Daoy (cell line): ENCODE measurements at places on chromosomes 11 and 22.

DNA sequence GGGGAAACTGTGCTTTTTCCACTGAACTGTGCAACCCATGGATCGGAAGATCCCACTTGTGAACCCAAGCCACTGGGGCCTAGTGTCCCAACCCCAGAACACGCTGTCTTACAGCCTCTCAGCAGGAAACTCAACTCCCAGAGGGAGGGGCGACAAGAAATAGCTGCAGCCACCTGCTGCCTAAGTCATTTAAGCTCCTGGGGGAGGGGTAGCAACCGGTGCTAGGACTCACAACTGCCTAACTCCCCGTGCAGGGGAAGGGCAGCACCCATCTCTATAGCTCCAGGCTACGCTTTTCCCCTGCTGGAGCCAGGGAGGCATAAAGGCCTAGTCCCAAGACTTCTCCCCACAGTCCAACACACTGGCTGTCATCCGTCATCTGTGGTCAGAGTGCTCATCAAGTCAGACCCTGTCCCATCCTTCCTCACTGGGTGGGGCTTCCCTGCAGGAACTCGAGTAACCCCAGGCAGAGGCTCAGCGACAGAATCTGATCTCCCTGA is 363.0 kb downstream of the LUZP2 start:
- no peak for DNase-seq

DNA sequence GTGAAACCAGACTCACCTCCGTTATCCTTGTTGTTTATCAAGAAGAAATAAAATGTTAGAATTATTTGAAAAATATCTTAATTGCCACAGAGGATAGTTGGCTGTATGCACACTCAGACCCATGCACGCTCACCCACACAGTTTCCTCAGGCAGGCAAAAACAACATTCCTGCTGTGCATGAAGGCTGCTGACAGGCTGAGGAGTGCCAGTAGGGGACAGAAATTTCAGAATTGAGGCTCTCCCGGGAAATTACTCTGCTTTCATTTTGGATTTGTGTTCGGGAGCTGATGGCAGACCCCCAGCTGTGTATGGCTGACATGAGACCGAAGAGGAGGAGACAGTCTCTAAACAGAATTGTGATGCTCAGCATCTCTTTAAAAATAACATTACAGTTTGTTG is 87.5 kb downstream of the AMOTL1 start:
- no peak for DNase-seq

GRCh38 chr11:13134066-13134465 is 125.0 kb downstream of the RASSF10 start:
- no peak for DNase-seq

- DNase-seq, result no peak
Measured at GRCh38 chr11:69799097-69799496, 20.1 kb downstream of the FGF3 start.

DNA sequence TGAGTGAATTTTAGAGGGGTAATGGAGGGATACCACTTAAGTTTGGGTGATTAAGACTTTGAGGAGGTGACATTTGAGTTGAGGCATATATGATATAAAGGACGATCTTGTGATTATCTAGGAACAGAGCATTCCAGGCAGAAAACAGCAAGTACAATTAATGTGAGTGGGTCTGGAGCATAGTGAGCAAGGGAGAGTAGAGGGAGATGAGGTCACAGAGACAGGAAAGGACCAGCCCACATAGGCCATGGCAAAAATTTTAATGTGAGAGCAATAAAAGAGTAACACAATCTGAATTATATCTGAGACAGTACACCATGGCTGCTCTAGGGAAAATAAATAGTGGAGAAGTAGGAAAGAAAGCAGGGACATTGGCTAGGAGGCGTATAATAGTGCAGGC is 14.5 kb upstream of the HSPA8 start:
- DNase-seq, result no peak

GRCh38 chr11:95711945-95712221 is 77.7 kb downstream of the FAM76B start:
- DNase-seq, result no peak

DNA sequence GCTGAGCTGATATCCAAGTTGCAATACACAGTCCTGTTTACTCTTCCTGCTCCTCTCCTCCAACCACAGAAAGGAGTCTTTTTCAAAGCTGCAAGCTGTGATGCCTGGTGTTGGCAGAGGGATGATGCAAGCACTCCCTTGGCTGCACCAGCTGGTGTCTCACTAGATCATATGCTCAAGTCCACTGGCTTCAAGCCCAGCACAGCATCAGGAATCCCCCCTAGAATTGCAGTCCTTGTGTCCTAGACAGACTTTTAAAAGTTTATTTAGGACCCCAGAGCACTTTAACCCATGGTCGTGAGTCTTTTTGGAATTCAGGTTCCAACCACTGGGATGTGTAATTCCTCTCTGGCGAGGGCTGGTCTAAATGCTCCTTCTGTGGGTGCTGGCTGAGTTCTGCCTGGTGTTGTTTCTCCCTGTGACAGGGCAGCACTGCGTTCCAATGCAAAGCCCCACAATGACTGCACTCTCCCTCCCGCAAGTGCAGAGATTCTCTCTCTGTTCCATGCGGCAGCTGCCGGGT is 1.9 kb upstream of the HEPN1 start:
- DNase-seq, result no peak

DNA sequence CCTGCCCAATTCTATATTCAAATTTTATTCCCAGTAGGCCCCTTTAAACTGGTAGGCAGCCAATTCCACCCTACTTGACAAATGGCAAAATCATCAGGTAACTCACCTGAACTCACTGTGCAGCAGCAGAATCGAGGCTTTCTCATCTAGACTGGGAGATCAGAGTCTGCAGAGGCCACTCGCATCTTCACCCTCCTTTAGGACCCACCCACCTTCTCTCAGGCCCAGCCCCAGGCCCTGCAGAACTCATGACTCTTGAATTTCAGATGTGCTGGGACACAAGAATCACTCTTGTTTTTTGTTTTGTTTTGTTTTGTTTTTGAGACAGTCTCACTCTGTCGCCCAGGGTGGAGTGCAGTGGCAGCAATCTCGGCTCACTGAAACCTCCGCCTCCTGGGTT is 38.8 kb downstream of the MICAL3 start:
- no peak for DNase-seq

- DNase-seq, result no peak
Measured at GRCh38 chr11:104329078-104329665, 165.2 kb upstream of the PDGFD start.

- no peak for DNase-seq
Measured at GRCh38 chr11:61273178-61274078, 21.7 kb downstream of the VWCE start.

DNA sequence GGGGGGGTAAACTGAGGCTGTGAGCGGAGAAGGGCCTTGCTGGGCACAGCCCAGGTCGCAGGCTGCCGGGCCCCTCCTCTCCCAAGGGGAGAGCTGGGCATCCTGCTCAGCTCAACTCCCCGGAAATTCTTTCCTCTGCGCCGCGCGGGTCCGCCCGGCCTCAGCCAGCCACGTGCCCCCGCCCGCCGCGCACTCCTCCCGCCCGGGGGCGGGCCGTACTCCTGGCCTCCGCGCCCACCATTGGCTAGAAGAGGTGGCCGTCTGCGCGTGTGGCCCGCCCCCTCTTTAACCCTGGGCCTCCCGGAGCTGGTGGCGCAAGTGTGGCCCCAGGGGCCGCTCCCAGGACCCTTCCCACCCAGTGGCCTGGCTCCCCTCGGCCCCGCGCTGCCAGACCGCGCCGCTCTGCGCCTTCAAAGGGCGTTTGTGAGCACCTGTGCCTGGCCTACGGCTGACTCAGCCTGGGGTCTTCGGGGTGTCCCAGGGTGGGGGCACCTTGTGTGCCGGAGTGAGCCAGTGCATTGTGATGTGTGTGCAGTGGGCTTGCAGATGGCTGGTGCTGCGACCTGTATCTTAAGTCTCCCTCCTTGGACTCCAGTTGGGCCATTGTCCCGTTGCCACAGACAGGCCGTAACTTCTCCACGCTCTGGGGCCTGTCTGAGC is 2.0 kb downstream of the MRGPRF start:
- peak; percentile 70 for DNase-seq

GRCh38 chr11:79220171-79220570 is 220.7 kb downstream of the TENM4 start:
- DNase-seq, result no peak

- DNase-seq, result no peak
Measured at GRCh38 chr22:29256606-29257325, 11.0 kb downstream of the RHBDD3 start.

DNA sequence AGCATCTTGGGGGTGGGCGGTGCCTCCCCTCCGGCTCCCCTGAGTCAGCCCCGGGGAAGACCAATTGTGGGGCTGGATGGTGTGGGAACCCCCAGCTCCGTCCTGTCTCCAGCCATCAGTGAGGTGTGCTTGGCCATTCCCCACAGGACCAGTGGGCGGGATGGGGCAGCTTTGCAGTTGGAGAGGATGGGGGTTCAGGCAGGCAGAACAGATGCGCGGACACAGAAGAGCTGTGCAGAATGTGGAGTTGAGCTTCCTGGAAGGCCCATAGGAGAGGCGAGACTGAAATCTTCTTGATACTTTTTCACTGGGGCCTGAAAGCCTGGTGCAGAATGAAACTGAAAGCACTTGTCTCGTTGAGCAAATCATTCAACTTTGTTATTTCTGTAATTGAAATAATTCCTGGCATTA is 23.8 kb downstream of the PARVB start:
- DNase-seq, result no peak

GRCh38 chr22:30193031-30193775 is 53.4 kb downstream of the LIF start:
- DNase-seq, result no peak

- DNase-seq, result no peak
Measured at GRCh38 chr11:118744046-118744445, 46.9 kb downstream of the DDX6 start.

DNA sequence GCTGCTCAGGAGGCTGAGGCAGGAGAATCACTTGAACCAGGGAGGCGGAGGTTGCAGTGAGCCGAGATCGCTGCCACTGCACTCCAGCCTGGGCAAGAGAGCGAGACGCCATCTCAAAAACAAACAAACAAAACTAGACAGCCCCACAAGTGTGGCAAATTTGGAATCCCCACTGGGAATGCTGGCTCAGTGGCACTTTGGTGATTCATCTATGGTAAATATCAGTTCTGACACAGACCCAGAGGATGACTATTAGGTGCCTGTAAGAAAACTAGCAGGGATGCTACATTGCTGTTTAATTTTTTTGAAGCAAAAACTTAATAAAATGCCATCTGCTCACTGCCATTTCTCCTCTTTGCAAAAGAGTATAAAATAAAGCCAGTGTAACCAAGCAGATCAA is 107.9 kb downstream of the NAT10 start:
- peak; percentile 54 for DNase-seq

DNA sequence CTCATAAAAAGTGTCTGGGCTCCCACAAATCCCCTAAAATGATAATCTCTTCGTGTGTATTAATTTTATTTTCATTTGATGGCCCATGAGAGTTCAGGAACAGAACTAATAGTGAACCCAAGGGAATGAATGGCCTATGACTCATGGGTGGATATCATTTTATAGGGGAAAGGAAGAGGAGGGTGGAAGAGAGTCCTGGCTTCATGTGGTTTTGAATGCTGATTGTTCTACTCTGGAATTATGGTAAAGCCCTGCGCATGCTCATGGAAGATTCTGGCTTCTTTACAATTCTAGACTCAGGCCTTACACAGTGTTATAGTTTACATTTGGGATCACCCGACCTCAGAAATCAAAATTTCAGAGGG is 35.2 kb downstream of the MAML2 start:
- peak; percentile 88 for DNase-seq

GRCh38 chr11:107263844-107264563 is 193.6 kb downstream of the CWF19L2 start:
- no peak for DNase-seq

DNA sequence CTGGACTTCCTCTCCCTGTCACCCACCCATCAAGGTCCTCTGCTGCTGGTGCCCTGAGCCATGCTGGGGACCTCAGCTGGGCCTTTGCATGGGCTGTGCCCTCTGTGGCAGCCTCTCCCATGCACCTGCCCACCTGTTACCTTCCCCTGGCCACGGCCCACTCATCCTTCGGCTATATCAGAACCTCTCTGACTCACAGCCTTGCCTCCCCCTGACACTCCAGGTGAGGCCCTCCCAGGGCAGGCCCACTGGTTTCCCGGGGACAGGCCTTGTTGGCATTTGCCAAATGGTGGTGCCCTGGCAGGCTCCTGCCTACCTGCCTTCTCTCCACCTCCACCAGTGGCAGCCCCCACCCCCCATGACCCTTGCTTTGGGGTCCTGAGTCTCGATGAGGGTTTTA is 73.7 kb upstream of the PRR5 start:
- no peak for DNase-seq

DNA sequence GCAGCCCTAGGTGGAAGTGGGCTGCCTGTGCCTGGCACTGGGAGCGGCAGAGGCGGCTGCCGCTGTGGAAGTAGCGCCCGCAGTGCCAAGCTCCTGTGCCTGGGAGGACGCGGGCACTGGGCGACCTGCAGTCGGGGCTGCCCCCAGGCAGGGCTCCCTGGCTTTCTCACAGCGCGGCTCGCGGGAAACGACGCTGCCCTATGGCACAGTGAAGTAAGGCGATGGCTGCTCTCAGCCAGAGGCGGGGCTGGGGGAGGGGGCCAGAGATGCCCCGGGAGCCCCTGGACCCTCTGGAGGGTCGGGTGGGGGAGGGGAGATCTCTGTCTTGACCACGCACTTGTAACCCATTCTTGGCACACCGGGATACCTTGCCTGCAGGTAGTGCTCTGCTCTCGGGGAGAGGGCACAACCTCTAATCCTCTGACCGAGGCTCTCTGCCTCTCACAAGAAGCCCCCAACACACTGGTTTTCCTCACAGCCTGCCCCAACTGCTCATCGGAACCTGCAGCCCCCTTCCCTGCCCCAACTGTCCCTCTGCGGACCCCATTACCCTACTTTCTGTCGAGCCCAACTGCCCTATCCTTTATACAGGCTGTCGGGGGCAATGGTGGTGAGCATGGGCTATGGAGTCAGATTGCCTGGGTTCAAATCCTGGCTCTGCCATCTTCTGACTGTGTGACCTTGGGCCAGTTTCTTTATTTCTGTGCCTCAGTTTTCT is 32.2 kb upstream of the TRIM29 start:
- DNase-seq, result no peak

DNA sequence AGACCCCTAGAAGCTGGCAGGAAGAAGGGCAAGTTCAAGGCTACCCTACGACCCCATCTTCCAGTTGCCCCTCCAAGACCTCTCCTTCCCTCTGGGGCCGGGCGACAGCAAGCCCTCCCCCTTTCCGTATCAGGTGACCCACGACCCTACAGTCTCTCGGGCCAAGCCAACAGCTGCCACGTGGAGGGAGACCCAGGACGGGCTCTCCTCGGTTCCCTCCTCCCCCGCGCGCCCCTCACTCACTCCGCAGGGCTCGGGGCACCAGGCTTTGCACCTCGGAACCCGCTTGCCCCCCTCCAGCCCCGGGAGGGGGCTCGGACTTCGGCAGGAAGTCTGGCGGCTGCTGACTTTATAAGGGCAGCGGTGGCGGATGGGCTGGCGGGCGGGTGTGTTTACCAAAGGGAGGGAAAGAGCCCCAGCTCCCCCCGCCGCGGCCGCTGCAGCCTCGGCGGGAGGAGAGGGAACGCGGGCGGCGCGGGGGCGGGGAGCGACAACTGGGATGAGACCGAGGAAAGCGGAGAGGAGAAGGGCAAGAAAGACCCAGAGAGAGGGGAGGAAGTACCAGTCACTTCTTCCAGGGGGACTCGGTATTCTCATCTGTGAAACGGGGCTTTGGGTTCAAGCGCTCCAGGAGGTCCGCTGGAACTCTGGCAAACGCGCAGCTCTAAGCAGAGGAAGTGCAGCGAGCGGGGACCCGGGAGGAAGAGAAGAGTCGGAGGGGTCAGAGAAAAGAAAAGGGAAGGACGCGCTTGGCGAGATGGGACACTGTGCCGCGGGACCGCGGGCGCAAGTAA is 767 bp downstream of the SLC43A1 start:
- DNase-seq, result peak; percentile 52
